ENCODE measurements at places on chromosomes 6 and 20. TPM values are rescaled to one million over a fixed set of nuclear protein-coding genes. Genes with fewer than 3 reads are reported as not detected.

The ZNF391 gene
- 0.47 TPM for total RNA-seq

The LPIN3 gene
- 302 TPM for total RNA-seq

The MCHR2 gene
- total RNA-seq: not detected

The LAMA2 gene
- total RNA-seq: 15.4 TPM

The KIFC1 gene
- total RNA-seq: 10.9 TPM

The OLIG3 gene
- not detected for total RNA-seq

The ATP9A gene
- total RNA-seq: 73.1 TPM

The HEY2 gene
- total RNA-seq: 0.35 TPM

The TGM3 gene
- not detected for total RNA-seq

The TNFRSF21 gene
- 48.4 TPM for total RNA-seq

The LINC00237 gene
- not detected for total RNA-seq

The SLC13A3 gene
- 1.3 TPM for total RNA-seq

The VNN1 gene
- total RNA-seq: 164 TPM

The ANKRD66 gene
- not detected for total RNA-seq

The CD24 gene
- 38.9 TPM for total RNA-seq

The IRF4 gene
- total RNA-seq: 7.4 TPM

DNA sequence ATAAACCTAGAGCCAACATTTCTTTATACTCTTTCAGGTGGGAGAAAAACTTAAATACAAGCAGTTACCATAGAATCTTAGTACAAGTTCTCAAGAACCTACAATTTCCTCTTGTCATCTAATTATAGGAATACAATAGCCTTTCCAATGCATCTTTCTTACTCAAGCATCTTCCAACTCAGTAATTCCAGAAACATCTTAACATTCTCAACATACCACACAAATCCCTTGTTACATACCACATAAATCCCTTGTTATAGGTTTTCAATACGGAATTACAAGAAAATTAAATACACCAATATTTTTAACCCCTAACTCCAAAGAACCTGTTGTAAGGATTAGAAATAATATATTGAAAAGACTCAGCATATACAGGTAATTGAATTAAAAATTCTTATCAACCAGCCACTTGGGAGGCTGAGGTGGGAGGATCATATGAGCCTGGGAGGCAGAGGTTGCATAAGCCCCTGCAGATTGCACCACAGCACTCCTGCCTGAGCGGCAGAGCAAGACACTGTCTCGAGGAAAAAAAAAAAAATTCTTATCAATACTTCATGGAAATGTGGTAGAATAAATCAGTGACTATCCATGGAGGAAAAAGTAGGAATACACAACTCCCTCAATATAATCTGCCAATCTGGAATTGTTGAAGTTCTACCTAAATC is 127.5 kb upstream of the CCDC28A start:
- DNase-seq: no peak

- DNase-seq: no peak
These were observed 6.7 kb downstream of the SRXN1 start for GRCh38 chr20:646107-646867.

- DNase-seq: no peak
These were observed 374.9 kb upstream of the FLRT3 start for GRCh38 chr20:14712302-14712739.

GRCh38 chr6:13434777-13435176 is 52.6 kb downstream of the GFOD1 start:
- DNase-seq: no peak

GRCh38 chr20:14826543-14827313 is 489.3 kb upstream of the FLRT3 start:
- no peak for DNase-seq

DNA sequence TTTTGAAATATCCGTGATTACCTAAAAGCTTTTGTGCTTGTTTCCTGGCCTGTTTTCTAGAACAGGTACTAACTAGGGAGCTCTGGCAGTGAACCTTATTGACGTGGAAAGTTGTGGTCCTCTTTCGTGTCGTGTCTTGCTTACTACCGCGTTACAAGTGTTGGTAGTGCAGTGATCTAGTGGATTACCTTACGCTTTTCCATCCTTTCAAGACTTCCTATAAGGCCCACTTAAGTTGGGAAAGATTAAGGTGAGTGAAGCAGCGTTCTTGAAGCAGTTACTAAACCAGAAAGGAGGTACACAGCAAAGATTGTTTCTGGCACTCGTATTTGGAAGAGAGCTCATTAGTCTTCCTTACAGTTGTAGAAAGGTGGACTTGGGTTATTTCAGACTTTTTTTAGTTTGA is 1.9 kb downstream of the PNRC1 start:
- DNase-seq: no peak

DNA sequence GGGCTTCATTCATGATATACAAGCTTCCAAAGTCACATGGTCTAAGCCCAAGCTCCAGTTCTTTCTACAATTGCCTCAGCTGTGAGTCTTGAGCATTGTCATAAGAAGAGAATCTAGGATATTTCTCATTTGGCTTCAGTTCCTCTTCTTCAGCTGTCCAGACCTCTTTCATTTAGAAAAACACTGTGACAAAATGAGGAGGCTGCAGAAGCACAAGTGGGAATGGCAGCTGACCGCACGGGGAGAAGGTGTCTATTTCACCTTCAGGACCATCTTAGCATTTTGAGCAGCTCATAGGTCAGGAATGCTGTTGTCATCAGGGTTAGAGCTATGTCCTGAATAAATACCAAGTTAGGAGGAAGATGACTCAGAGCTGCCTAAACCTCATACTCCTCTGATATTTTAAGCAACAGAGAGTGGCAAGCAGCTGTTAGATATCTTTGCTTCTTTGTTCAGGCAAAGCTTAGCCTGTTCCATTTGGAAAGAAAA is 390.1 kb upstream of the CITED2 start:
- no peak for DNase-seq

GRCh38 chr6:44342052-44342451 is 398 bp upstream of the SPATS1 start:
- DNase-seq: no peak

- DNase-seq: no peak
These were observed 6.3 kb downstream of the HMGN4 start for GRCh38 chr6:26544473-26544872.

GRCh38 chr20:13022401-13023155 is 13.8 kb downstream of the SPTLC3 start:
- DNase-seq: no peak

GRCh38 chr6:28478518-28478917 is 35.2 kb upstream of the ZSCAN23 start:
- no peak for DNase-seq

DNA sequence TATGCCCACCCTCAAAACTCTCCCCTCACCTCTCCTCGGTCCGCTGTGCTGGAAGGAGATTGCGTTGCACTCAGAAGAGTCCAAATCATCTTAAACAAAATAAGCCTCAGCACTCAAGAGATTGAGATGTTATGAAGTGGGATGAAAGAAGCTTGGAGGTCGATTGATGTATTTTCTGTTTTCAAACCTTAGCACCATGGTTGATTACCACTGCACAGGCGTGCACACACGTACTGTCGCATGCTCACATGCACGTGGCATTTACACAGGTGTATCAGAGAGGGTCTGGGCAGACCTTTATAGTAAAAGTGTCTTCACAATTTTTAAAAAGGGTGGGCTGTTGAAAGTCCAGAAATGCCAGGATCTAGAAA is 612 bp upstream of the AGPAT4 start:
- DNase-seq: no peak

GRCh38 chr6:151683381-151683780 is 124.1 kb upstream of the ESR1 start:
- no peak for DNase-seq

GRCh38 chr6:117262799-117263198 is 2.6 kb upstream of the VGLL2 start:
- DNase-seq: no peak

DNA sequence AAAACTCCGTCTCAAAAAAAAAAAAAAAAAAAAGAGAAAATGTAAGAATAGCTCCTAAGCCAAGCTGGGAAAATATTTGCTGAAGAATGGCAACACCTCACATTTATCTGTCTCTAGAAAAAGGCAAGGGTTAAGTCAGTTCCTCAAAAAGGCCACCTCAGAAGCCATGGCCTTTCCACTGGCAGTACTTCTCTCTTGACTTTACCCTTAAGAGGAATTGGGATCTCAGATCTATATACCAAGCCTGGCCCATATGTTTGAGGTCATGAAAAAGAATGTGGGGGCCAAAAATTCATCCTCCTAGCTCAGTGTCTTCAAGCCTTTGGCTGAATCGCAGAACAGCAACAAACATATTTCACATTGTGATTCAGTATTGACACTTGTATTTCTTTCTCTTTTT is 10.9 kb upstream of the NCOA3 start:
- no peak for DNase-seq

DNA sequence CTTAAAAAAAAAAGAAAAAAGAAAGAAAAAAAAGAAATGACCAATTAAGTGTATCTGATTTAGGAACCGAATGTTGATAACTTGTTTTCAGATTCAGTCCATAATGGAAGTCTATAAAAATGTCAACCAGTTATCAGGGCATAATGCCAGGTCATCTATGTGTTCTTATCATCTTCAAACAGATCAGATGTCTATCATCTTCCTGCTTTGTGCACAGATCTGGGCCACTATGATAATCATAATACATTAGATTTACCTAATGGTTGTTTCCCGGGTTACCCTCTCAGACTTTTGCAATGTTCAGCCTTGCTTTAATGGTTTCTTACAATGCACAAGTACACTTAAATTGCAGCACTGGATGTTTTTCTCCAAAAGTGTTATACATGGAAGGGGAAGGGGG is 100.6 kb downstream of the NKAIN2 start:
- no peak for DNase-seq

GRCh38 chr20:10505827-10506226 is 70.7 kb downstream of the SLX4IP start:
- no peak for DNase-seq

DNA sequence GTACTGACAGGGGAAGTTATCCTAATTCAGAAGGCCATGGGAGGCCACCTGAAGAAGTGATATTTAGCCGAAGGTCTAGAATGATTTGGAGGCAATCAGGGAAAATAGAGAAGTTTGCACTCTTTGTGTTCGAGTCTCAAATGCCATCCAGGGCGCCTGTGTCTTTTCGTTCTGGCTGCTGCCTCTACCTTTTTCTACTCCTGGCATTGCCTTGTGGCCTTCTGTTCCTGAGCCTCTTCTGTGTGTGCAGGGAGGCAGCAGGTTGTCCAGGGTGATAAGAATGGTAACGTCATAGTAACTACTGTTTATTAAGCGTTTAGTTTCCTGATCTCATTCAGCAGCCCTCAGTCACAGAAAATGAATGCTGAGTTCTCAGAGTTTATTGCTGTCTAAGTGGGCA is 252.1 kb downstream of the FARS2 start:
- no peak for DNase-seq

GRCh38 chr6:99151634-99152346 is 197.7 kb downstream of the FAXC start:
- no peak for DNase-seq

GRCh38 chr6:2554651-2555260 is 196.0 kb downstream of the MYLK4 start:
- DNase-seq: no peak

GRCh38 chr6:132604635-132605152 is 15.2 kb upstream of the TAAR5 start:
- DNase-seq: no peak

Measured in Peyer's patch (tissue), 4 donors.